ENCODE measurements at places on chromosomes 12 and 14.
A peak's percentile ranks its signal among the peaks of the same experiment; 100 is the strongest.

GRCh38 chr14:71348817-71349216, 441.6 kb downstream of the PCNX1 start:
- DNase-seq, result no peak

DNA sequence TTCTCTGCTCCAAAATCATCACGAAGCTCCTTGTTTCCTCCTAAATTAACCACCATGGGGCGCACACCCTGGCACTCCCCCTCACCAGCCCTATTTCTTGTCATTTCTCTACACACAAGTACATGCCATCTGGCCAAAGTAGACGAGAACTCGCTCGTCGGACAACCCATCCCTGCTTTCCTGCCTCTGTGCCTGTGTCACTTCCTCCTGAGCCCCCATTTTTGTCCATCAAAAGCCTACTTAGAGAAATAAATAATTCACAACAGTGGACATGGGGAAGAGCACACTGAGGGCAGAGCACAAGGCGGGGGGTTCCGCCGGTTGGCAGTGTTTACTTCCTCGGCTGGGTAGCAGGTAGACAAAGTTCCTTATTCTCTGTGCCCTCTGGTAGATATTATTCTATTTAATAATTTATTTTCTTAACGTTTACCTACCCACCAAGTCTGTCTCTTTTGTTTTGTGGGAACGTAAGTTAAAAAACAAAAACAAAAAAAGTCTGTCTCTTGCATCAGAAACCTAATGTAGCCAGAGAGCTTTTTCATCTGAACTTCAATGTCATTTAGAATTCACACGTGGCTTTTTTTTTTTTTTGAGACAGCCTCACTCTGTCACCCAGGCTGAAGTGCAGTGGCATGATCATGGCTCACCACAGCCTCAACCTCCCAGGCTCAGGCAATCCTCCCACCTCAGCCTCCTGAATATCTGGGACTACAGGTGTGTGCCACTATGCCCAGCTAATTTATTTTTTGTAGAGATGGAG, 6.0 kb downstream of the VPS37B start:
- DNase-seq, result no peak

GRCh38 chr12:110661337-110661972, 27.5 kb downstream of the HVCN1 start:
- no peak for DNase-seq

DNA sequence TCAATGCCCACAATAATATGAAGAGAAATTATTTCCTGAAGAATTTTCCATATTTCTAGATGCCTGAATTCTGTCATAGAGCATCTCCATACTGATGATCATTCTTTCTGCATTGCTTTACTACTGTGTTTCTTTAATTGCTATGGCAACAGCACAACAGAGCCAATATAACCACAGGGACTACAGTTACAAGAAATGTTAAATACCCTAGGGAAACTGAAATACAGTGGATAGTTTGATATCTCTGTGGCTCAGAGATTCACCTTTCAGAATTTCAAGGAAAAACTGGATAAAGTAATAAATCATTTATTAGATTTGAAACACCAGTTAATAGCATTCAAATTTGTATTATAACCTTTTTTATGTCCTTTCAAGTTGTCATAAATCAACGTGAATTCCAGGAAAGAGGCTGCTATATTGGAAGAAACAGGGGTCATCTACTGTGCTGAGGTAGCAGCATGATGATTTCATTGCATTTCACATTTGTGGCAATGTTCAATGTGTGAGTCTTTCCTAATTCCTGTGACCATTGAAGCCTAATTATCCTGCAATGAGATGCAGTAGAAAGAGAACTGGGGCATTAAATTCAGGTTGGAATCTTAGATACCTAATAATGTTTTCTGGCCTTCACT, 267.1 kb downstream of the LRFN5 start:
- peak; percentile 5 for DNase-seq

DNA sequence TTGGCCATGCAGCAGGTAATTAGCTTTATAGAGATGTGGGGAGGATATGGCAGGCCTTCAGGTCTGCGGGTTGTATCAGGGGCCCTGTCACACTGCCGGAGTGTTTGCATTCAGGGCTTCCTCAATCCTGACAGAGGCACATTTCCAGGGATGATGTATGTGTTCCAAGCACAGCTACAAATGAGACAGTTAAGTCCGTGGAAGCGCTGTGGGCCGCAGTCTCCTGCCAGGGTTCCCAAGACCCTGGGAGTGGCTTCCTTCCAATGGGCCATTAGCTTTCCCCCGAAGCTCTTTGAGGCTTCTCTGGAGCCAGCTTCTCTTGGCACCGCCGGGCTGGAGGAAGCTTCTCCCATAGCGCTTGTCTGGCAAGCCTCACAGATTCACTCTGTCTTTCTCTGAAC, 1524.7 kb upstream of the TMEM132C start:
- DNase-seq, result no peak

DNA sequence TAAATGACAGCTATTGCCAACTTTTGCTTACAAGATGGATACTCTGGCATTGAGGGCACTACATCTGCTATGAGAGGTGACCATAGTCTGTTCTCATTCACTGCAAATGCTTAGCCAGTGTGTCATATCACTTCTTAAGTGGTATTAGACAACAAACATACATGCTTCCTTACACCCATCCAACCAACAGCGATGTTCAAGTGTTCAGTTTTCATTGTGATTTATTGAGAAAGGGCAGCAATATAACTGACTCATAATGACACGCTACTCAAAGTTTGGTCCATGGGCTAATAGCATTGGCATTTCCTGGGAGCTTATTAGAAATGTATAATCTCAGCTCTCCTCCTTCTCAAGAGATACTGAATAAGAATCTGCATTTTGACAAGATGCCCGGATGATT, 181.7 kb downstream of the NPAS3 start:
- DNase-seq, result no peak

DNA sequence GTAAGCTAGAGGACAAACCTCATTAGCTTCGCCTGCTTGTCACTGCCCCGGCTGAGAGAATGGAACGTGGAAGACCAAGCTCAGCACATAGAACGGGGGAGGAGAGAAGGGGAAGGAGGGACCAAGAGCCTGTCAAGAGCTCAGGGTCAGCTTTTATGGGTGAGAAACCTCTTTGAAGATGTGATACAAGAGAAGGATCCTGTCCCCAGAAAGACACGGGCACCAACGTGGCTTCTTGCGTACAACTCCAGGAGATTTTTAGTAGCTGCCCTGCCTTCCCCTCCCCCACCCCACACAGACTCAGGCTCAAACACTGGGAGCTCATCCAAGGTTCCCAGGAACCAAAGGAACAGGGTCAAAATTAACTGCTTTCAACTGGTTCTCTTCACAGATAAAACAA, 34.7 kb downstream of the APPL2 start:
- no peak for DNase-seq

GRCh38 chr14:94583557-94583956, 2.3 kb downstream of the SERPINA5 start:
- DNase-seq, result no peak

GRCh38 chr12:79532907-79533288, 157.9 kb downstream of the PAWR start:
- peak; percentile 37 for DNase-seq

DNA sequence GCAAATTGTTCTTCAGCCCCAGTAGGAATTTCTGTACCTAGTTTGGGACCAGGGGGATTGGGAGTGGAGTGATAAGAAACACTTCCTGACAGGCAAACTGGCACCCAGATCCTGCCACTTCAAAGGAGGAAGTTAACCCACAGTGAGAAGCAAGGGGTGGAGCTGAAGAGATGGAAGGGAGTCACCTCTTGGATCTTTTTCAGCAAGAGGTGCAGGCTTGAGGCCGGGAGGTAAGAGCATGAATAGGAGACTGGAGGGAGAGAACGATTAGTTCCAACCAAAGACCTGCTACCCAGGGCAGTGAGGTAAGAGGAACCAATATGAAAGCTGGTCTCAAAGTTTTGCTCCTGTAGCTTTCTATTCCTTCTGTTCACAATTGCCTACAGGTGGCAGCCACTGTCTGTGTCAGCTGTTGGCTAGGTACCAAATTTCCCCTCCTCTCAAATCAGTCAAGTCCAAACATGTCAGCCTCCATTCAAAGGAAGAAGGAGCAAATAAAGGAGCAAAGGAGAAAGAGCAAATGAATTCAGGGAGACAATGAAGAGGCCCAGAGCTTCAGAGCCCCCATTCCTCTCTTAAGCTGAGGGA, 14.9 kb upstream of the TAC3 start:
- DNase-seq, result no peak

- DNase-seq, result no peak
These were observed 1304.9 kb downstream of the TMEM121 start for GRCh38 chr14:106831322-106831720.

GRCh38 chr14:67963960-67964812, 144.6 kb downstream of the RAD51B start:
- DNase-seq, result peak; percentile 8

All from iPS-NIHi11 (cell line).